ENCODE measurements at places on chromosomes 7 and 10.

- DNase-seq: no peak
These were observed 143.9 kb upstream of the LYZL2 start for GRCh38 chr10:30773501-30773900.

- peak; percentile 33 for DNase-seq
These were observed 1.6 kb upstream of the ARHGAP12 start for GRCh38 chr10:31930023-31930751.

DNA sequence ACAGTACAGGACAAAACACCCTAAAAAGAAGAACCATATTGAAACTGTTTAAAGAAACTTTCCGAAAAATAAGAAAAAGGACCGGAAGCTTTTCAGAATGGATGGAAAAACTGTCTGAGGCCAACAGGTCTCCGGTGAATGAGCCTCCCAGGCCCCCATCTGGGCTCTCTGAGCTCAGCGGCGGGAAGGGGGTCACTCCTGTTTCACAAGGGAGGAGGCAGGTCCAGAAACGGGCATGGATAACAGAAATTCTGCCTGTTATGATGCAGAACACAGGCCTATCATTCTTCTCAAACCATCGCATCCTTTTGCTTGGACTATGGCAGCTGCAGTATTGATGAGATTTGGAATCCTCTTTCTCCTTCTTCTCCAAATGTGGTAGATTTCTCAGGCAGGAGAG lies 58.9 kb upstream of the SHH start:
- no peak for DNase-seq

GRCh38 chr7:46169384-46169755 lies 248.3 kb upstream of the IGFBP3 start:
- no peak for DNase-seq

GRCh38 chr10:123544986-123545385 lies 121.2 kb upstream of the GPR26 start:
- DNase-seq: no peak

DNA sequence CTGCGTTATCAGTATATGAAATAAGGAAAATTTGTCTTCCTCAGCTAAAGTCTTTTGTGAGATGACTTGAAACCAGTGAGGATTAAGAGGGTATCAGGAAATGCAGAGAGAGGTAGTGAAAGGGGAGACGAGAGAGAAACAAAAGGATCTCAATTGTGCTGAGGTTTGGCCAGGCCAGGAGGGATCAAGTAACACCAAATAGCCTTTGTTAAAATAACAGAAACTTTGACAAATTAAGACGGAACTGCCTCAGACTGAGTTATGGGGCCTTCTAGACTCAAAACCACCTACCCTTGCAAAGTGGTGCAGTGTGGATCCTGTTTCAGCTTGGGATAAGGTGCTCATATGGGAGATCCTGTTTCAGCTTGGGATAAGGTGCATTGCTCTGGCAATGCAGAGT lies 263.1 kb downstream of the CREB5 start:
- no peak for DNase-seq

DNA sequence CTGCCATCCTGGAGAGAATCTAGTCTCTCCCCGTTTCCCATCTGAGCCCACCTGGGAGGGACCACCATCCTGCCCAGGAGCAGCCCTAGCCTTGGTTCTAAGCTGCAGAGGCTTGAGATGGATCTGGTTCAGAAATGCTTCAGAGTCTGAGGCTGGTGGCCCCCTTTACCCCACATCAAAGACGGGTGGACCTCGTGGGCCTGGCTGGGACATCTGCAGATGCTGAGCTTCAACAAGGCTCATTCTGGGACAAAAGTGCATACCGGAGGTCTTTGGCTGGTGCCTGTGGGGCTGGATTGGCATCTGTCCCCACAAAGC lies 4.9 kb upstream of the IRF5 start:
- no peak for DNase-seq

GRCh38 chr10:35574924-35575352 lies 30.2 kb upstream of the GJD4 start:
- no peak for DNase-seq

DNA sequence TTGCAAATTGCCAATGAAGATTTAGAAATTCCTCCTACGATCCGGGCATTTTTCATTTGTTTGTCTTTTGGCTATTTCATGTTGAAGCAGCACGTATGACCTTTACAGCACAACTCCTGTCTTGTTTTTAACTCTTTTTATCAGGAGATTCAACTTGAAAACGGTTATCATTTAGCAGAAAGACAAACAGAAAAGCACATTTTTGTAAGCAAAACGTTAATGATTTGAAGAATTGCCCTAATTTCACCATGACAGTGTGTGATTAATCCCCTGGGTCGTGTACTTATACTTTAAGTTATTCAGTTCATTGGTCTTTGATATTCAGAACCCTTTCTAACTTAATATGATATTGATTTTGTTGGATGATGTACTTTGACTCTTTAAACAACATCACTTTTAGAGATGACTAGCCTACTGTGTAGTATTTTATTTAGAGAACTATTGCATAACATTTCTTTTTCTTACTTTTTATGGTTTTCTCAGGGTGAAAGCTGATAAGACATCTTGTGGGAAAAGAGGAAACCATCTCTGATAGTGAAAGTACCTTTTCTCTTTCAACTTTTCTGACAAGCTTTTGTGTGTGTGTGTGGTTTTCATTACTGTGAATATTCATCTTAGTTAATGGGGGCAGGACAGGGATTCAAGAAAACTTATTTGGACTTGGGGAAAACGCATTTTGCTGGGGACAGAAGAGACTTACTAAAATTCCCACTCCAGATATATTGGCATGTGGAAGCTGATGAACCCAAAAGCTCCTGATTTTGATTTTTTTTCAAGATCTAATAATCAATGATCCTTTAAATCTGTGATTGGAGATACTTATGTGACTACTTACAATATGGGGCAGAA lies 8.1 kb downstream of the HHEX start:
- DNase-seq: no peak

- DNase-seq: no peak
These were observed 548.7 kb upstream of the GALNT17 start for GRCh38 chr7:70582927-70583895.

GRCh38 chr7:38451840-38452239 lies 178.4 kb upstream of the TARP start:
- peak; percentile 4 for DNase-seq

- DNase-seq: peak; percentile 72
These were observed 86.9 kb upstream of the ZNF438 start for GRCh38 chr10:31118556-31118955.

- no peak for DNase-seq
These were observed 33.3 kb downstream of the COX15 start for GRCh38 chr10:99698504-99699080.

DNA sequence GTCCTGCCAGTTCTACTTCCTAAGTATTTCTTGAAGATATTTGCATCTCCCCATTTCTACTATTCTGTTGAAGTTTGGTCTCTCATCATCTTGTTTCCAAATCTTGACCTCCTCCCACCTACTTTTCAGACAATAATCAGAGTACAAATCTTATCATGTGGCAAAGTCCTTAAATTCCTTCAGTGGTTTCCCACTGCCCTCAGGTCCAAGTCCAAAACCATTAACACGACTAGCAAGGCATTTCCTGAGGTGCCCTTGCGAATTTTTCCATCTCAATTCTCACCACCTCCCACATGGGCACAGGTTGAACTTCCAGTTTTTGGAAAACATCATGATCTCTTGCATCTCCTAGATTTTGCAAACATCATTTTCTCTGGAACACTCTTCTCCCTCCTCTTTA lies 97.2 kb upstream of the CDK1 start:
- DNase-seq: no peak

DNA sequence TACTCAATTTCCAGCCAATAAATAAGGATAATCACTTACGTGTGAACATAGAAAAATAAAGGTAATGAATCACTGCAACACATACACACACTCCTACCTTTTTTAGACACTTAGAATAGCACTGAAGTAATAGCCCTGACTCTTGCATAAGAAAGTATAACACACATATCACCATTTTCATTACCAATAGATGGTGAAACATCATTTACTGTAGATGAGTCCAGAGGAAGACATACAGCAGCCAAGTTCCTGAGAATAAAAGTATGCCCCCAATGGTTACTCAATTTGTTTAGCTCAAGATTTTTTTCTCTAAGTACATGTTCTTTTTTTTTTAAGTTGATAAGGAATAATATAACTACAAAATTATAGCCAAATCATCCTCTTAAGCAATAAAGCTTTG lies 316.3 kb downstream of the PARD3 start:
- no peak for DNase-seq

DNA sequence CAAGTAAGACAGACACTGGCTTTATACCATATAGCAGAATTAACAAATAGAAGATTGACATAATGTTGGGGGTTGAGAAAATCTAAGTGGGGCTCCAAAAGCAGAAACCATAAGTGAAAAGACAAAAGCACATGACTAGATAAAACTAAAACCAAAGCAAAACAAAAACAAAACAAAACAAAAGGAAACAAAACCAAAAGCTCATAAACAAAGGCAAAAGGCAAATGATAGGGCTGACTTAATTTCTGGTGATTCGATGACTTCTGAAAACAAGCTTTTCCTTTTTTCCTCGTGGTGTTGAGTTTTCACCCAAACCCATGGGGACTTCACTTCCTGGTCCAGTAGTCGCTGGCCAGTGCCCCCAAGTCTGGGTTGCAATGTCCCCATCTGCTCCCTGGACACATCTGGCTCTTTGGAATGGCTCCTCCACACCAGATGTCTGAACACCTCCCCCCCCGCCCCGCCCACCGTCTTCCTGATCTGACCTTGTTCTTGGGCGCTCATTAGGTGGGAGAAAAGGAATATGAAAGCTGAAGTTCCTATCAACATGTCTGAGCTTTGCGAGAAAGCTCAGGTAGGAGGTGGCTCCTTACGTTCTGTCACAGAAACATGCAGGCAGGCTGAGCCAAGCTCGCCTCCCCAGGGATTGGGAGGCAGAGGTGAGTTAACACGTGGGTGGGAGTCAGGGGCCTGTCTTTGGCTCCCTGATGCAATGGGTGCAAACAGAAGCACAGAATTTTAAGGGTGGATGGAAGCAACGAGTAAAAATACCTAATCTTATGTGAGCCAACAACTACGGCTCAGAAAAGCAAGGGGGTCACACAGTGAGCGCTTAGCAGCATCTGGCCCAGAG lies 121.0 kb downstream of the NEURL1 start:
- DNase-seq: no peak

DNA sequence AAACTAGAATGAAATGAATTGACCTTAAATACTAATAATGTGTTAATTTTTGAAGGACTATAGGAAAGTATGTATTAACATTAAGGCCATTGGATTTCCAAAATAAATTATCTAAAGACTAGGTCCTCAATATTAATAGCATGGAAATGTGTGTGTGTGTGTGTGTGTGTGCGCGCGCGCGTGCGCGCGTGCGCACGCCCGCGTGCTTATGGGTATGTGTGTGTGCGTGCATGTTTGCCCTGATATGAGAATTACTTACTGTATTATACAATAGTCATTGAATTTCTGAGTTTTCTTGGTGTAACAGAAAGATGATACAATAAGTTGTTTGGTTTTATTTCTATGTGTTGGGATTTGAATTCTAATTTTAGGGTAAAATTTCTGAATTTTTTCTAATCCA lies 205.9 kb downstream of the BICC1 start:
- no peak for DNase-seq

GRCh38 chr7:113217314-113217713 lies 99.0 kb upstream of the SMIM30 start:
- no peak for DNase-seq

DNA sequence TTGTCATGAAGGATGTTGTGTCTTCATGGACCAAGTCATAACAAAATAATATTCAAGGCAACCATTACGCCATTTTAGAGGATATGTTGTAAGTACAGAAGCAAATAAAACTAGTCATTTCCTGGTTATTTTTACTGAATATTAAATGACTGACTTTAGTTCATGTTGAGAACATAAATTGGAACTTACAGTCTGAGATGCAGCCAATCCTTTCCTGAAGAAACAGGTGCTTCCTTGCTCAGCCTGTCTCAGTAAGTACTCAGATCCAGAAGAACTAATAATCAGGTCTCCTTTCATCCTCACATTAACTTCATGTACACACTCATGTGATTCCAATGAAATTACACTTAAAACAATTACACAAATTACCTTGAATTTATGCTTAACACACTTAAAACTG lies 12.3 kb downstream of the SEMA3A start:
- DNase-seq: no peak

DNA sequence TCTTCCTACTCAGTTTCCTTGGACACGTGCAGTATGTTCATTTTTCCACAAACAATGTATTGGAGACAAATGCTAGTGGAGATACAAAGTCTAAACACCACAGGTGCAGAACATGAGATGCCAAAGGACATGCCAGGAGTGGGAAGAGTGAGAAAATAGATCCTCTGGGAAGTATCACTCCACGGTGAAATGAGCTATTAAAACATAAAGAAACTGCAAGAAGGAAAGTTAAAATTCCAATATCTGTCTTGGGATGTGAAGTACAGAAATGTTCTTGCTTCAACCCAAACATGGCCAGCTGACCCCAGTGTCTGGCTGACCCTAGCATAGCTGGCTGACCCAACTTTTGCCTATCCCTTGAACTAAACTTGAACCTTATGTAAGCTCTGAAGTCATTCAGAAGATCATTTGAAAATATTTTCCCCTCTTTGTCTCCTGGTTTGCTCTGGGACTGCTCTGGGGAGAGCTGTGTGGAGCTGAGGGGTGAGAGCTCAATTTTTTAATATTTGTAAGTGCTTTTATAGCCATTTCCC lies 59.5 kb downstream of the FZD1 start:
- no peak for DNase-seq

- no peak for DNase-seq
These were observed 75.1 kb upstream of the SP4 start for GRCh38 chr7:21352540-21353387.

DNA sequence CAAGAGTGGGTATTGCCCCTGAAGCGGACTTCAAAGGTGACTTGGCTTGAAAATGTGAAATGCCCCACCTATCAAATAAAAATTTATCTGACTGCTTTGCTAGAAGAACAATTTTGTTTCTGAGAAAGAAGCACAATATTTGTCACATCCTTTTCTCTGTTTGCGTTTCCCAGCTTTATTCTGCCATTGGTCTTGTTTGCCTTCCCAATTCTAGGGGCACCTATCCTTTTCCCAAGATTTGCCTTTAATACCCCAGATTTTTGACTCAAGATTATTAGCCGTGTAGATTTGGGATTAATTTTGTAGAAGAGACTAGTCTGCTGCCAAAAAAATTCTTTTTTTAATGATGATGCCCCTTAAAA lies 110.2 kb upstream of the LRGUK start:
- DNase-seq: no peak

- no peak for DNase-seq
These were observed 93.4 kb downstream of the POLL start for GRCh38 chr10:101494650-101495049.

DNA sequence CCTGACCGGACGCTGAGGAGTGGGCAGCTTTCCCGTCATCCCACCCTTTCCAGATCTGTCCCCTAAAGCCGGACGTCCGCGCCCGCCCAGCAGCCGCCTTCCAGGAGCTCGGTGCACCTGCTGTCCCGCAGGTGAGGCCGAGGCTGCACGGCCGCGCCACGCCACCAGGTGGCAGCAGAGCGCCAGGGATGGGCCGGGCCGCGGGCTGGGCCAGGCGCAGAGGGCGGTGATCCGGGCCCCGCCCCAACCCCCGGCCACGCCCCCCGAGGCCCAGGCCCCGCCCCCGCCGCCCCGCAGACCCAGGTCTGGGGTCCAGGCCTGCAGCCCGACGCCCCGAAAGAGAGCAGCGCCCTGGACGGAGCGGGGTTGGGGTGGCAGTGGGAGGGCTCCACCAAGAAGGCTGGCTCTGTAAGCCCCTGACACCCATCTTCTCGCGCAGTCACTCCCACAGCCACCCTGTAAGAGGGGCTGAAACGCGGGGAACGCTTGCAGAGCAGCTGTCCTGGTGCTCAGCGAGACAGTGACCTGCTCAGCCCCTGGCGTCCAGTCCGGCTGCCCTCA lies 32.2 kb downstream of the FOXL3 start:
- peak; percentile 48 for DNase-seq
